ENCODE measurements at places on chromosomes 16 and 17.

DNA sequence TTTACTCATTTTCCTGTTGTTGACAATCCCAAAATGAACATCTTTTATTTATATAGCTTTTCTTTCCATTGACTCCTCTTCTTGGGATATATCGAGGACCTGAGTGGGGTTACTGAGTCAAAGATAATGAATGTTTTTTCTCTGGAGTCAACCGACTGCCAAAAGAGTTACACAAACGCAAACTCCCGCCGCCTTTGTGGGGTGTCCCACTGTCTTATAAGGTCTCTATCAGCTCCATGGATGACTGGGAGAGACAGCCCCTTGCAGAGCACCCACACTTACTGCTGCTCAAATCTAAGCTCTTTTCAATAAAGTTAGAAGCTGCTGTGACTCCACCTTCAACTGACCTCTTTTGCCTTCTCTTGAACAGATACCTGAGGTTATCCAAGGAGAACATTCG lies 25.2 kb downstream of the C16orf78 start:
- DNase-seq, result no peak

GRCh38 chr17:4276514-4276913 lies 12.7 kb upstream of the ANKFY1 start:
- no peak for DNase-seq

GRCh38 chr16:48126801-48127644 lies 28.8 kb downstream of the ABCC12 start:
- DNase-seq, result peak; percentile 100

DNA sequence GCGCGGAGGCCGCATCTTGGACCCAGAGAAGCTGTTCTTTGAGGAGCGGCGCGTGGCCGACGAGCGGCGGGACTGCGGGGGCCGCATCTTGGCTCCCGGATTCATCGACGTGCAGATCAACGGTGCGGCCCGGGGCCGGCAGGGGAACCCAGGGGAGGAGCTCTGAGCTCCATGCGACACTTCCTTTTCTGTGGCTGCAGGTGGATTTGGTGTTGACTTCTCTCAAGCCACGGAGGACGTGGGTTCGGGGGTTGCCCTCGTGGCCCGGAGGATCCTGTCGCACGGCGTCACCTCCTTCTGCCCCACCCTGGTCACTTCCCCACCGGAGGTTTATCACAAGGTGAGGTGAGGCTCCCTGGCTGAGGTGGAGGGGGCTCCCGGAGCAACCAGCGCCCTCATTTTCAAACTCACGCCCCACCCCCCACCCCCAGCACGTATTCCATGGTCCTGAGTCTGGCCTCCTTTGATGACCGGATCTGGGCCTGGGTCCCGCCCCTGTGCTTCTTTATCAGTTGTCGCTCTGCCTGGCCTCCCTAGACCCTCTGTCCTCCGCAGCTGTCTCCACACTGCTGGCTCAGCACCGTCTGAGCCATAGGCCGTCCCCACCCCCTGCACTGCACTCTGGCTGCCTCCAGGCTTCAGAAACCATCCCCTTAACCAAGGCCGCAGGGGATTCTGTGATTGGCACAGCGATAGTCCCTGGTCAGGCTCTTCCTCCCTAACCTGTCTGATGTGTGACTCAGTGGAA lies 787 bp downstream of the AMDHD2 start:
- DNase-seq, result no peak

DNA sequence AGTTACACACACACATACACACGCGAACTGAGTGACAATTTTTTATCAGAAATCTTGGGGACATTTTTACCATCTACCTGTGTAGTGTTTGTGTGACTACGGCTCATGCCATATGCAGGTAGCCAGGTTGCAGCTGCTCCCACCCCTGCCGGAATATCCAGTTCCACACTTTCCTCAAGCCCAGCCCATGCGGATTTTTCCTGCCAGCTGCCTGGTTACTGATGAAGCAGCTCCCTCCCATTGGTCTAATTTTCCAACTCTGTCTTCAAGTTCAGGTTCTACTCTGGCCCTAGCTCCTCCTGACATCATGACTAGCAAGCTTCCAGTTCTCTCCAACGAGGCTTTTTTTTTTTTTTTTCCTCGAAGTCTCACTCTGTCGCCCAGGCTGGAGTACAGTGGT lies 4.8 kb downstream of the GSG1L2 start:
- DNase-seq, result peak; percentile 17

- no peak for DNase-seq
These were observed 28.4 kb upstream of the GLG1 start for GRCh38 chr16:74635303-74635702.
